ENCODE measurements at places on chromosomes 2 and 18.
A peak's percentile ranks its signal among the peaks of the same experiment; 100 is the strongest.

DNA sequence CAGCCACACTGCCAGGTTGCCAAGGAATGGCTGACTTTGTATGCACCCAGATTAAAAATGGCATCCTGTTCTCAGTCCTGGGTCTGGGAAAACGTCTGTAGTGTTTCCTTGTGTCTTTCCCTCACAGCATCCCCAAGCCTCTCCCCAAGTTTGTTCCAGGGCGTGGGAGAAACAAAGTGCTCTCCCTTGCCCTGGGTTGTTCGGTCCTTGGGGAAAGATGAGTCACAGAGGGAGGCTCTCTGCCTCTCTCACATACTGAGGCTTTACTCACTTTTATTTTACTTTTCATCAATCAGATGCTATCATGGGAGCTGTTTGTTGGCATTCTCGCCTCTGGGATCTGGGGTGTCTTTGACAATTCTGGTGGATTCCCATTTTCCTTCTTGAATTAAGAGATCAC is 492.3 kb downstream of the XIRP2 start:
- DNase-seq: no peak

DNA sequence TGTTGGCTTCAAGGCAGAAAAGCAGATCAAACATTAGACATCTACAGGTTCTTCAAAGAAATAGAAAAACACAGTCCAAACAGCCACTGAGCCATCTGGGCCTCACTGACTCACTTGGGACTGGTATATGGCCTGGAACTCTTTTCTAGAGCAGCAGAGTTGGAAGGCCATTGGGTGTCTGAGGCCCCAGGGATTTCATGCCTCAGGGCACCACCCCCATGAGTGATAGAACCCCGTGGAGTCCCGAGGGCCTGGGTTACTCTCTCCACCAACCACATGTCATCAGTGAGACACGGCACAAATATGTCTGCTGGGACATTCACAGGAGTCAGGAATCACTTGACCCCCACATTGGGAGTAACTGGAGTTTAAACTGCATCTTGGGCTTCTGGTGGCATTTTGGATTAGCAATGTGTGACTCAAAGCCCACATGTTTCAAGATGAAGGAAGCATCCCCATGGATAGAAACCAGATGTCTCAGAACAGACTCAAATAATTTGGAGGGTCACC is 44.0 kb downstream of the CAPN13 start:
- DNase-seq: no peak

GRCh38 chr2:74191596-74192380 is 6.6 kb upstream of the MTHFD2 start:
- no peak for DNase-seq

GRCh38 chr2:23260621-23261020 is 124.4 kb upstream of the KLHL29 start:
- DNase-seq: no peak

- DNase-seq: no peak
These were observed 56.0 kb upstream of the RAB6C start for GRCh38 chr2:129923265-129924091.

GRCh38 chr2:66865161-66865560 is 430.2 kb downstream of the MEIS1 start:
- DNase-seq: no peak

DNA sequence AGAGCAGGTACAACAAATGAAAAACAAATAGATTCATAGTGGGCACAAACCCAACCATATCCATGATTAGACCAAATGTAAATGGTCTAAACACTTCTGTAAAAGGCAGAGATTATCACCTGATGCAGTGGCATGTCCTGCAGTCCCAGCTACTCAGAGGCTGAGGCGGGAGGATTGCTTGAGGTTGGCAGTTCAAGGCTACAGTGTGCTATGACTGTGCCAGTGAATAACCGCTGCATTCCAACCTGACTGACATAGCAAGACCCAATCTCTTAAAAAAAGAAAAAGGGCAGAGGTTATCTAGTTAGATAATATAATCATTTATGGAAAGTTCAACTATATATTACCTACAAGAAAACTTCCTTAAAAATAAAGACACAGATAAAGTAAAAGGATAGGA is 21.3 kb upstream of the SLC3A1 start:
- no peak for DNase-seq

DNA sequence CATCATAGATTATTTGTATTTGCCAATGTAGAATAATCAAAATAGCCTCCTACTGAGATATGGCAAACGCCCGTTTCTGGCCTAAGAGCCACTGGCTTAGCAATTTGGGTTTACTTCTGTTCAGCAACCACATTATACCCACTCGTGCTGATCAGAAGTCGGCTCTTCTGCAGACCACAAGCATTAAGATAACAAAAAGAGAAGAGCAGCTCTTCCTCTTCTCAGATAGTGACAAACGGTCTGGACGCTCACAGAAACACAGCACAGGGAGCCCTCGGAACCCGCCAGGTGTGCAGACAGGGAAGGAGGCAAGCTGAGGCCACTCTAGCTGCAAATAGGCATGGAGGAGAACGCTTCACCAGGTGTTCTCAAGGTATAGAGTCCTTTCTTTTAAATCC is 164.0 kb downstream of the HDAC4 start:
- no peak for DNase-seq

DNA sequence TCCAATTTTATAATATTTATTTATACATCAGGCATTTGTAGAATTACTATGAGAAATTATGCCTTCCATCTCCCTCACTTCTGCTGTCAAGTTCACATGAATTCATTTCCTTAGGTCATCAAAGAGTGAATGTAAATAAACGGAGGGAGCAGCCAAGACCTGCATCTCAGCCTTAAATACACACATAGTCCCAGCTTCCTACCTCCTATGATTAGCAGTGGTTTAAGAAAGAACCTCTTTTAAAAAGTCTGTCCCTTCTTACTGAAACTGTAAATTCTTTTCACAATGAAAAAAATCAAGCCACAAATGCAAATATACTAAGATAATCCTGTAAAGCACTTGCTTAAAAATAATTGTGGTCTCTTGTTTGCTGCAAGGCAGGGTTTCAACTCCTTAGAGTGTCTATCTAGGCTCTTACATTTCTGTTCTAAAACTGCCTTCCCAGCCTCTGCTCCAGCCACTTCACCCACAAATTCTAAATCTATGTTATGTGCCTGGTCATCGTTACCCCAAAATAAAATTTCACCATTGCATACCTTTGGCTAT is 532.7 kb upstream of the FSHR start:
- DNase-seq: no peak

DNA sequence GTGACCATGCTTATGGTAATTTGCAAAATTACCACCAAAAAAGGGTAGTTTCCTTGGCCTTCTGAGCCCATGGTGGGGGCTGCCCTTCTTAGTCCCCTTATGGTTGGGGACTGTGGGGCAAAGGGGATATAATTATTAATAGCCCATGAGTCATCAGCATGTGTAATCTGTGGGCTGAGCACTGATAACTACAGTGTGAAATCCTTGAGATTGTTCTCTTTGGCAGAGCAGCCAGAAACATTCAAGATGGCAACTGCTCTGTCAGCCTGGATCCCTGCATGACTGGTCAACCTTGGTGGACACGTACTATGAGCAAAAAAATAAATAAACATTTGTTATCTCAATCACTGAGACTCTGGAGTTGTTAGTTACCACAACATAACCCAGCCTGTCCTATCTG is 61.3 kb downstream of the MGAT4A start:
- DNase-seq: no peak

DNA sequence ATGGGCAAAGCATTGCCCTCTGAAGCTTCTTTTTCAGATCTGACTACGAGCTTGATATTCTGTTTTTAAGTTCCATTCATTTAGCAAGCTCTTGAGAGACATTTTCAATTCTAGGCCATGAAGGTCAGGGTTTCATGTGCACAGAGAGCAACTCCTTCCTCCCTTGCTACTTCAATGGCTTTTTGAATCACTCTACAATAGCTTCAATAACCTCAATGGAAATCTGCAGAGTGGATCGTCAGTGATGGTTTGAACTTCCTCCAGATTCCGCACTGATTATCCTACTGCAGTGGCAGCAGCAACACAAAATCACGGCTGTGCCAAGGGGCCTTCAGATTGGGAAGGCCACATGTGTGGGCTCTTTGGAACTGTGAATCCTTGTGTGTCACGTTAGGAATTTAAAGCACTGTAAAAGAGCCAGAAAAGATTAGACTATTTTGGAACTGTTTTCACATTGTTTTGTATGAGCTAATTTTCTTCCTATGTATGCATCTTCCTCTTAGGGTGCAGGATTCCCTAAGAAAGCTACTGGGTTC is 88.4 kb upstream of the MGAT4A start:
- no peak for DNase-seq

DNA sequence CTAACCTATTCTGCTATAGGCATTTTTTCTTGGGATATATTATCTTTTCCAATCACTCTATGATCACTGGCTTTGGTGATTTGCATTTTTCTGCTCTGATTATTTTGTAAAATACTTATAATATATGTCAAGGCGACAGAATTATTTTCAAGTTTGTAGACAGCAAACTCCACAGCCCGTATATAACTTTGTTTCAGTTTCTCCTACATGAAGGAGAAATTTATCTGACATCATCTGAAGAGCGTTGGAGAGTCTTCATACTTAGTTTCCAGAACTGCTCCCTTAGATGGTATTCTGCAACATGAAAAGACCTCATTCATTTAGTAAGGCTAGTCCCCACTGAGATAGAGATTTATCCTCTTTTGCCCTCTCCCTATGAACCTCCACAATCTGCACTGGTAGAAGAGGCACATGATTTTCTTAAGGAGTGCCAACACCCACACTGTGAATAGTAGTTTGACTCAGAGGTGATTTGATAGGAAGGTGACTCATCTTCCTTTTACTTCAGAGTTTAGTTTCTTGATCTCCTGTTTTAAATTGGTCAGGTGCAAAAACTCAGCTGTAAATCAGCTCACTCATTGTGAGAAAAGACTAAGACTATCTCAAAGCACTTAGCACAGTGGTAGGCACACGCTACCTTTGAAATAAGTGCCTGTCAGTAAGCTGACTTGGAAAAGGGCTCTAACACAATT is 1848.6 kb upstream of the CELF4 start:
- peak; percentile 4 for DNase-seq

Data from T-helper 2 cell treated with Interferon-gamma antibody and Interleukin-4, amounts not matched to agents 5 μg/mL and 100 μg/mL, for 36 hours (primary cell).